Memory B cell (primary cell): ENCODE measurements at places on chromosomes 6 and 20.

DNA sequence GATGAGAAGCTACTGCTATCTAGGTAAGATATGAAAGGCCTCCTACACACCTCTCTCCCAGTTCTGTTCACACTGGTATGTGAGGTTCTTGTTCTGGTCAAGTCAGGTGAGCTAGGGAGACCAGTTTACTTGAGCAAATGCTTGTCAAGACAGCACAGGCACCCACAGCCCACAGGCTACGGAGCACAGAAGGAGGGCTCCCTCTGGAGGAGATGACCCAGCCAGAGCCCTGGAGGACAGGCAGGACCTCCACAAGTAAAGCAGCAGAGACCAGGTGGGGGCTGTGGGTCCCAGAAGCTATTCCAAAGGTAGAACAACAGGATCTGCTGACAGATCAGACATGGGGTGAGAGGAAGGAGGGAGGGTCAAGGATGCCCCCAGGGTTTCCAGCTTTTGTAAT, 13.2 kb downstream of the MMP24OS start:
- DNase-seq = no peak
- H3K27me3 ChIP-seq = no peaks in the 10 kb centered on the region
- H3K27ac ChIP-seq = no peak overlapping the region
- peaks cover 26% of the 10 kb centered on the region for H3K36me3 ChIP-seq
- H3K4me1 ChIP-seq = peaks cover 4% of the 10 kb centered on the region

DNA sequence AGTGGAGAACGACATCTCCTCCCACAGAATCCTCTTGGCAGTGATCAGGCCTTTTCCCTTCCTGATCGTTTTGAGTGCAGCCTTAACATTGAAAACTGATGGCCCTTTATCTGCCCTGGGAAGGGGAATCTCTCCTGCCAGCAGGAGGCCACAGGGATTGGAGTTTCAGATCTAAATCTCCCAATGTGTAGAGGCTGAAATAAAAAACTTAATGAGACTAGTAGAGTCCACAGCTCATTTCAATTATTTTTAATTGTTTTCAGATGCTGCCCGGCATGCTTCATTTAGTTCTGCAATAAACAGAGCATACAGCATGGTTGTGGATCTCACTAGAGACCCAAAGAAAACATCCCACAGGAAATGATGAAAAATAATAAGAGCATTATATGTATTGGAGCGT, 662.2 kb upstream of the HS3ST5 start:
- H3K27ac ChIP-seq = no peak overlapping the region
- no peaks in the 10 kb centered on the region for H3K36me3 ChIP-seq
- no peak overlapping the region for H3K4me3 ChIP-seq

DNA sequence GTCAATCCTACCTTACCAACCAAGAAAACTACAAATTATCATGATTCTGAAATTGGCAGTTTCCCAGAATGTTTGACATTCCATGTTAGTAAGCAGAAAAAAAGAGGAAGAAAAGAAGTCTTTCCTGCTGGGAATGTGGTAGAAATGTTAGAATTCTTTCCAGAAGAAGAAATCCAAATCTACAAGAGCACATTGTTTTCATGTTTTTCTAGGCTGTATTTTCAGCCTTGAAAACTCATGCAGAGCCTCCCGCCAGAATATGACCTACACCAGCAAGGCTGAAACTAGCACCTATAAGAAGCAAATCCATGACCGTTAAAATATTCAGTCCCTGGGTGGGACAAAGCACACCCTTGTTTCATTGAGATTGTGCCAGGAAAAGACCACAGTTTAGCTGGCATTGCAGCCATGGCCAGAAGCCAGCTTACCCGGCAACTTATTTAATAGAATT, 259.4 kb downstream of the GJA1 start:
- no peaks in the 10 kb centered on the region for H3K36me3 ChIP-seq
- no peaks in the 10 kb centered on the region for H3K27me3 ChIP-seq
- H3K27ac ChIP-seq = no peak overlapping the region
- no peak overlapping the region for H3K4me3 ChIP-seq

- DNase-seq = no peak
- H3K4me1 ChIP-seq = peaks cover 31% of the 10 kb centered on the region
- H3K36me3 ChIP-seq = peaks cover 8% of the 10 kb centered on the region
- no peak overlapping the region for H3K4me3 ChIP-seq
- no peaks in the 10 kb centered on the region for H3K27me3 ChIP-seq
Observed at GRCh38 chr6:4907602-4908001, 96.2 kb downstream of the RPP40 start.

- DNase-seq = no peak
- H3K4me1 ChIP-seq = no peaks in the 10 kb centered on the region
- H3K4me3 ChIP-seq = no peak overlapping the region
- H3K36me3 ChIP-seq = no peaks in the 10 kb centered on the region
- no peak overlapping the region for H3K27ac ChIP-seq
- no peaks in the 10 kb centered on the region for H3K27me3 ChIP-seq
Observed at GRCh38 chr6:162245830-162246420, 481.6 kb downstream of the PRKN start.

DNA sequence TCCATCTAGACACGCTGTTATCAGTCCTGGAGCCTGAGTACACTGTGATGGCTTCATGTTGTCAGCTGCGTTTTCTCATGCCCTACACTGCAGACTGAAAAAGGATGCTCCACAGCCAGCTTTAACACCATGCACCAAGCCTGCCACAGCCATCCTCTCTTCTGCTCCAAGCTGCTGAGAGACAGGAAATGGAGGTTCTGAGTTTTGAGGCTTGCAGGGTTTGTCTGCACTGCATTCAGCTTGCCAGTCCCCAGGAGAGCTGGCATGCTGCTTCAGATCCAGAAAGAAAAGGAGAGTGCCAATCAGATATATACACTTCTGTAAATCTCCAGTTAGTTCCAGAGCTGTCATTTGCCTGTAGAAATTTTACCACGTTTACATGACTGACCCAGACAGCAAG, 550.7 kb upstream of the FLRT3 start:
- H3K4me3 ChIP-seq = no peak overlapping the region
- H3K4me1 ChIP-seq = no peaks in the 10 kb centered on the region
- H3K36me3 ChIP-seq = no peaks in the 10 kb centered on the region
- H3K27ac ChIP-seq = no peak overlapping the region
- H3K27me3 ChIP-seq = peaks cover 3% of the 10 kb centered on the region
- no peak for DNase-seq

DNA sequence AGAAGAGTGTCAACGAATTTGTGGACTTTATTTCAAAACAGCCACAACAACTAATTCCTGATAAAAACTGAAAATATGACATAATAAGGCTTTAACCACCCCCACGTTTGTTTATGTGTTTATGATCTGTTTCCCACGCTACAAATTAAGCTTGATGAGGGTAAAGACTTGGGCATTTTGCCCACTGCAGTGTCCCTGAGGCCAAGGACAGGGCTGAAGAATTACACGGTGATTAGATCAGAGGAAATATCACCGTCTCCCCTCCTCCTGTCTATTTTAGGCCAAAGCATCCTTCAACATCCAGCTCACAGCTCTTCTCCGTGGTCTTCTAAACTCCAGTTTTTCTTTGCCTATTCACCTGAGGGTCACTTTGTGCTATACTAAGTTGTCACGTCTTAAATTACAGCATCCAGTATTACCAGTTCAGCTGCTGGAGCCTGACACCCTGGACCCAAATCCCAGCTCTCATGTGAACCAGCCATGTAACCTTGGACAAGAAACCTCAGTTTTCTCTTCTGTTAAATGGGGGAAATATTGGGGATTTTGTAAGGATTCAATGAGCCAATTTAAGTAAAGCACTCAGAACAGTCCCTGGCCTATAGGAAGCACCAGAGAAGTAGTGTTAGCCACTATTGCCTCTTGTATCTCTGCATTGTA, 15.2 kb upstream of the ARFGEF2 start:
- H3K36me3 ChIP-seq = no peaks in the 10 kb centered on the region
- no peak for DNase-seq
- H3K27ac ChIP-seq = peak overlapping the region; percentile 4
- no peaks in the 10 kb centered on the region for H3K27me3 ChIP-seq

- H3K4me1 ChIP-seq = no peaks in the 10 kb centered on the region
- peaks cover under 1% of the 10 kb centered on the region for H3K27me3 ChIP-seq
- no peak for DNase-seq
- H3K27ac ChIP-seq = no peak overlapping the region
Observed at GRCh38 chr6:105443941-105444340, 41.1 kb upstream of the PREP start.

DNA sequence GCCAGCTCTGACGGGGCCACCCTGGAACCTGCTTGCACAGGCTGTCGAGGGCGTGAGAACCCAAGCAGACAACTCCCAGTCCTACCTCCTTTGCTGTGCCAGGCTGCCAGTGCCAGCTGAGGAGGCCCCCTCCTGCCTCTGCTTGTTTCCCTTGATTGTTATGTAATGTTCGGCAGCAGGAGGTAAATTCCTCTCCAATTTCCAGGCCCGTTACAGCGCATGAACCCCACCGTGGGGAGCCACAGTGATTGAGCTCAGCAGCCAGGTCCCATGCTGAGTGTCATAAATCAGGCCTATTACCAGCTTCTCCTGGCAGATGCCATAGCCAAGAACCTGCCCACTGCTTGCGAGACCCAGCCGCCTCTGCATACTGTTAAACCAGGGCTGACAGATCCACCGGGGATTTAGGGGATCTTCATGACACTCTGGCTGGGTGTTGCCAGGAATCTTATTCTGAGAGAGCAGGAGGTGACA, 320.5 kb downstream of the DHX35 start:
- no peak overlapping the region for H3K4me3 ChIP-seq
- peaks cover 2% of the 10 kb centered on the region for H3K36me3 ChIP-seq
- no peak for DNase-seq
- no peaks in the 10 kb centered on the region for H3K4me1 ChIP-seq
- H3K27me3 ChIP-seq = no peaks in the 10 kb centered on the region

- no peaks in the 10 kb centered on the region for H3K36me3 ChIP-seq
- H3K4me3 ChIP-seq = peak overlapping the region; percentile 86
- H3K27ac ChIP-seq = peak overlapping the region; percentile 96
- H3K27me3 ChIP-seq = no peaks in the 10 kb centered on the region
- DNase-seq = peak; percentile 60
Observed at GRCh38 chr6:10901770-10902169, 14.9 kb downstream of the SYCP2L start.

DNA sequence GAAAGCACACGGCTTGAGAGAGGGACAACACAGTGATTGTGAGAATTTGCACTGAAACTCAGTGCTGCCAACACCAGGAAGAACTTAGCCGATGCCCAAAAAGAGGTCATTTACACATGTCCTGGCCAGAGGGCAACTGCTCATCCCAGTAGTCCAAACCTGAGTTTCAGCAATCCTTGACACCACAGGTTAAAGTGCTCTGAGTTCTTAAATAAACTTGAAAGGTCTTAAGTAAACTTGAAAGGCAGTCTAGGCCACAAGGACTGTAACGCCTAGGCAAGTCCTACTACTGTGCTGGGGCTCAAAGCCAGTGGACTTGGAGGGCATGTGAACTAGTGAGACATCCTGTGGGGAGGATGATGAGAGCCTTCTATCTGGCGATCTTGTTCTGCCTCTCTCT, 14.1 kb downstream of the SNX14 start:
- DNase-seq = no peak
- H3K4me3 ChIP-seq = no peak overlapping the region
- no peaks in the 10 kb centered on the region for H3K27me3 ChIP-seq
- peaks cover 29% of the 10 kb centered on the region for H3K36me3 ChIP-seq
- no peak overlapping the region for H3K27ac ChIP-seq
- peaks cover 34% of the 10 kb centered on the region for H3K4me1 ChIP-seq

- no peaks in the 10 kb centered on the region for H3K27me3 ChIP-seq
- DNase-seq = no peak
- peaks cover 3% of the 10 kb centered on the region for H3K4me1 ChIP-seq
- H3K36me3 ChIP-seq = no peaks in the 10 kb centered on the region
Observed at GRCh38 chr20:10109641-10110040, 74.9 kb downstream of the ANKEF1 start.

GRCh38 chr6:19842030-19842615, 5.0 kb downstream of the ID4 start:
- H3K27ac ChIP-seq = no peak overlapping the region
- H3K4me3 ChIP-seq = no peak overlapping the region
- no peak for DNase-seq
- H3K36me3 ChIP-seq = no peaks in the 10 kb centered on the region

GRCh38 chr6:43013097-43013842, 476 bp downstream of the MEA1 start:
- peak overlapping the region; percentile 99 for H3K4me3 ChIP-seq
- peaks cover 42% of the 10 kb centered on the region for H3K4me1 ChIP-seq
- H3K27ac ChIP-seq = peak overlapping the region; percentile 93
- DNase-seq = no peak

DNA sequence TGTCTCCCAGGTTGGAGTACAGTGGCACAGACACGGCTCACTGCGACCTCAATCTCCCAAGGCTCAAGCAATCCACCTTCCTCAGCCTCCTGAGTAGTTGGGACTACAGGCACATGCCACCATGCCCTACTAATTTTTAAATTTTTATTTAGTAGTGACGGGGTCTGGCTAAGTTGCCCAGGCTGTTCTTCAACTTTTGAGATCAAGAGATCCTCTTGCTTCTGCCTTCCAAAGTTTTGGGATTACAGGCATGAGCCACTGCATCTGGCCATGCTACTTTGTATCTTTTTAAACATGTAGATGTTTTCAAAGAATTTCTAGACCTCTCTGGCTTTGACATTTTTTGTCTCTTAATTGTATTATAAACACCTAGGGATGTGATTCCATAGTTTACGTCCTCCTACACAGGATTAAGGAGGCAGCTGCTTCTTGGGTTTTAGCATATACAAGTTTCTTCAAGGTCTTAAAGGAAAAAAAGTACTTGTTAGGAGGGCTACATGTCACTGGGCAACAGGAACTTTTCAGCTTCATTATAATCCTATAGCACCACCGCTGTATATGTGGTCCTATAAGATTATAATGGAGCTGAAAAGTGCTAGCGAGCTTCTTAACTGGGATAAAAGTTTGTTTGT, 1.3 kb downstream of the ADAT2 start:
- H3K27ac ChIP-seq = peak overlapping the region; percentile 94
- H3K36me3 ChIP-seq = peaks cover 5% of the 10 kb centered on the region
- no peaks in the 10 kb centered on the region for H3K27me3 ChIP-seq
- no peak for DNase-seq
